ENCODE measurements at places on chromosomes 4 and X. TPM values are rescaled to one million over a fixed set of nuclear protein-coding genes. Genes with fewer than 3 reads are reported as not detected.

DNA sequence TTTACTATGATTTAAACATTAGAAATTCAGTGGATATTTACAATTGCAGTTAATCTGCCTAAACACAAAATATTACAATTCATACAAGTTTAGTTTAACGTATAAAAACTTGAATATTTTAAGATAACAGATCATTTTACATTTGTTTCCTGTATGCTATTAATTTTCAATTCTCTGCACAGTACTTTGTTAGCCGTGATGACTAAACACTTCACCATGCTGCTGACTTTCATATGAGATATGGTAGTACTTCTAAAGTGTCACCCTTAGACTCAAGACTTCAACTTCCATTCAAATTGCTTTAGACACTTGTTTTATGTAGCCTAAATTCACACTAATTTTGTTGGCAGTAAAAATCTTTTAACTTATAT, 1646.4 kb upstream of the ADGRL3 start:
- no peak for DNase-seq

DNA sequence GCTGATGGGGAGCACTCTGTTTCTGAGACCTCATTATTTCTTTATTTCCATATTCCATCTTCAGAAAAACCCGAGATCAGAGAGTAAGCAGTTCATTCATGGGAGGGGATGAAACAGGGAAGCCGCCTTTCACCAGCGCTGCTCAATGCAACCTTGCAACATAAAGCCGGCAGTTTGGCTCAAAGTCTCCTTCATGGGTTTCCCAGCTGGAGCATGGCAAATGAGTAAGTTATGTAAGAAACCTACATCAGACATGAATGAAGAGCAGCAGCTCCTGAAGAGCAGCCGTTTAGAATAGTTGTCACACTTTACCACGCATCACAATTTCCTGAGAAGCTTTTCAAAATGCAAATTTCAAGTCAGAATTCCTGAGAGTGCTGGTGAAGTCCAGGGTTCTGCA, 578.8 kb downstream of the FSTL5 start:
- DNase-seq, result no peak

DNA sequence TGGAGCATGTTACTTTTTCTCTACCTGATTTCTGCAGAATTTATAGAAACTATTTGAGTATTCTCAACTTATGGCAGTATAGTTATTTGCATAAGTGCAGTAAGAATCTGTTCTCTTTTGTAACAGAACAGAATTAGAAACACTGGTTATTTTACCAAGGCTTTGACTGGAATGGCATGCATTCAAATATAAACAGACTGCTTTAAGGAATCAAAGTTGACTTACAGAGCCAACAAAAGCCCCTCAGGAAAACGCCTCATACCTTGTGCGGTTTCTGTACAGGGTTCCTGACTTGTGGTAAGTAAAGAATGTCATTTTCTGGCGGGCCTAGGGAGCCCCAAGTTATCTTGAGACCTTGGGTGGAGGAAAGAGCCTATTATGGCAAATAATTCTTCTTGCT, 97.1 kb downstream of the GPR143 start:
- DNase-seq, result no peak

DNA sequence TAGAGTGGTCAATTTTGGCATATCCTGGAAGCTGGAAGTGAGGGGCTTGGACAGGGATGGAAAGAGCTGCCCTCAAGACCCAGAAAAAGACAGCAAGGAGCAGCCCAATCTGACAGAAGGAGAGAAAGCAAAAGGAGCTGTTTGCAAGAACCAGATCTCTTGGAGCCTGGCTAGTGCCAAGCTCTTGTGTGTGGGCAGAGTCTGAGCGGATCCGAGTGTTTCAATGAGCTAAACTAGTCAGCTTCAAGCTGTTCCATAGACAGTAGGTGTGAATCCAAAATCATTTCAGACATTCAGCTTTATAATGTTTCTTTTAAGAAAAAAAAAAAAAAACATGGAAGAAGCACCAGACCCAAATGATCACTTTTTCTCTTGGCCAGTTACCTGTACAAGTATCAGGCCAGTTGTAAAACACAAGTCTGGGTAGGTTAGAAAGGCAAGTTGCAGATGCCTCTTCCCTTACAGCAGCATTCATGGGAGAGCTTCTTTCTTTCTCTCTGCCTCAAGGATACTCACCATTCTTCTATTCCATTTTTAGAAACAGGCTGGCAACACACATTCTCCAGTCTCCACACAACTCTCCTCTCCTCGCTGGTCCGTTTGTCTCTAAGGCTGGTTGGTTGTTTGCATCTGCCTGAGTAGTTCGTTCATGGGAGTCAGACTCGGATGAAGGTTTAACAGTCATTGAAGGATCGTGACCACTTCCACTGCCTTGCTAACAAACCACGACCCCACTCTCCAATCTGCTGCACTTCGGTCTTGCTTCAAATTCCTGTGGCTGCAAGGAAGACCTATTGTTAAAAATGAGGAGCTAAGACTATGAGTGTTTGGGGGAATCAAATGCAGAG, 105.2 kb upstream of the GATB start:
- DNase-seq, result no peak

CNKSR2 gene
- 2.6 TPM for polyA plus RNA-seq

GRCh38 chr4:2797545-2798305, 4.8 kb downstream of the SH3BP2 start:
- DNase-seq, result no peak

GRCh38 chr4:185304541-185304940, 91.2 kb downstream of the LRP2BP start:
- no peak for DNase-seq

GATA1 gene
- polyA plus RNA-seq, result 0.50 TPM

UGT2A1 gene
- 0.10 TPM for polyA plus RNA-seq

HSD17B10 gene
- 52.1 TPM for polyA plus RNA-seq

- DNase-seq, result no peak
Measured at GRCh38 chrX:153375571-153375970, 25.6 kb downstream of the PNMA6E start.

Data from muscle of arm (tissue), 14 donors.